ENCODE measurements at places on chromosomes 1 and 21. TPM values are rescaled to one million over a fixed set of nuclear protein-coding genes. Genes with fewer than 3 reads are reported as not detected.

GRCh38 chr21:16376673-16377072, 646.9 kb downstream of the USP25 start:
- no peak for DNase-seq

- peak; percentile 41 for DNase-seq
These were observed 1.8 kb upstream of the ELAPOR1 start for GRCh38 chr1:109112056-109112651.

- no peak for DNase-seq
These were observed 303.7 kb upstream of the PLD5 start for GRCh38 chr1:242828199-242828598.

GRCh38 chr1:19128968-19129514, 81.0 kb downstream of the UBR4 start:
- no peak for DNase-seq

- DNase-seq = no peak
These were observed 47.3 kb upstream of the SSBP3 start for GRCh38 chr1:54453509-54453908.

DNA sequence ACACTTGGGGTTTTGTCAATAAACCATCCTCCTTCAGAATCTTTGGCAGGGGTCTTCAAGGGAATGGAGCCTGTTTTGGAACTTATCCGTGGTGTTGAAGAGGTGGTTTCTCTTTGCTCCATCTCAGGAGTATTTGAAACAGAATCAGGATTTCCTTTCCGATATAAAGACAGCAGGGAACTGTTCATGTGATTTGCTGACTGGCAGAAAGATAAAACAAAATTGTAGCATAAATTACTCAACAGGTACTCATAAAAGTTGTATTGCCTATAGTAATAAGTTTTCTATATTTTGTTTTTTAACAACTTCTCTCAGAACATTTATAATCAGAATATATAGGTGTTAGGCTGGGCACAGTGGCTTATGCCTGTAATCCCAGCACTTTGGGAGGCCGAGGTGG, 21.9 kb downstream of the NVL start:
- no peak for DNase-seq

DNA sequence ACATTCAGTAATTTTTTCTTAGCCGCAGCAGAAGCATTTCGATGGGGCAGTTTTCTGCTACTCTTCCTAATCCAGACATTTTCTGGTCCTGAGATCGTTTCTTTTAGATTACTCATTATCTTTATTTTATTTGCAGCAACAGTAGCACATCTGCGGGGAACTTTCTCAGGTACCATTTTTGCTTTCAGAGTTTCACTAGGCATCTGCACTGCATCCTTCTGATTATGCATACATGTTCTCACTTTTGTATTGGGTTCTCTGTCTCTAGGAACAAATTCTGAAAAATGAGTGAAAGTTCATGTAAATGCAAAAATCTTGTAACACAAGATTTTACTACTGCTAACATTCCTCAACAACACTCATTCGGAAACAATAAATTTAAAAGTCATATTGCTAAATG, 3.9 kb upstream of the PSMG1 start:
- no peak for DNase-seq

DNA sequence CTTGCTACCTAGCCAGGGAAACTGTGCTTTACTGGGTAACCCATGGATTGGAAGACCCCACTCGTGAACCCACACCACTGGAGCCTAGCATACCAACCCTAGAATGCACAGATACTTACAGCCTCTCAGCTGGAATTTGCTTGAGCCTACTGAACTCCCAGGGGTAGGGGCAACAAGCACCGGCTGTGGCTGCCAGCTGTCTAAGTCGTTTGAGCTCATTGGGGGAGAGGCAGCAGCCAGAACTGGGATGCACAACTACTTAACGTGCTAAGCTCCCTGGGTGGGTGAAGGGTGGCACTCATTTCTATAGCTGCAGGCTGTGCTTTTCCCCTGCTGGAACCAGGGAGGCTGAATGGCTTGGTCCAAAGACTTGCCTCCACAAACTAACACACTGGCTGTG, 212.4 kb downstream of the ZNF648 start:
- no peak for DNase-seq

- no peak for DNase-seq
These were observed 160.3 kb downstream of the TGFBR3 start for GRCh38 chr1:91725618-91725988.

DNA sequence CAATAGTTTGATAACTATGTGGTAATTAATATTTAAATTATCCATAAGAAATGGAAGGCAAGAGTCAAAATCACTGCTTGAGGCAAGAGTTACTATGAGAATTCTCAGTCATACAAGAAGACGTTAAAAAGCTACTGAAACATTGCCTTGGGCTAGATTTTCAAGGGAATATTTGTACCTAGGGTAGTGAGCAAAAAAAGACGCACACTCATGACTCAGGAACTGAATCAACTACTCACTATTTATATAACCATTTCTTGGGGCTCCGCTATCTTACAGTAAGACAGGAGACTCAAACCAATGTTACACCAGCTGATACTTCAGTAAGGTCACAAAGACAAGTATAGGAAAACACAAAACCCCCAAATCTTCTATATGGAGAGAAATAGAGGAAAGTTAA, 151.5 kb upstream of the RNPC3 start:
- no peak for DNase-seq

- peak; percentile 8 for DNase-seq
These were observed 21.1 kb downstream of the TBX19 start for GRCh38 chr1:168301664-168302320.

GRCh38 chr1:227886503-227886961, 61.2 kb downstream of the WNT9A start:
- DNase-seq = no peak

DNA sequence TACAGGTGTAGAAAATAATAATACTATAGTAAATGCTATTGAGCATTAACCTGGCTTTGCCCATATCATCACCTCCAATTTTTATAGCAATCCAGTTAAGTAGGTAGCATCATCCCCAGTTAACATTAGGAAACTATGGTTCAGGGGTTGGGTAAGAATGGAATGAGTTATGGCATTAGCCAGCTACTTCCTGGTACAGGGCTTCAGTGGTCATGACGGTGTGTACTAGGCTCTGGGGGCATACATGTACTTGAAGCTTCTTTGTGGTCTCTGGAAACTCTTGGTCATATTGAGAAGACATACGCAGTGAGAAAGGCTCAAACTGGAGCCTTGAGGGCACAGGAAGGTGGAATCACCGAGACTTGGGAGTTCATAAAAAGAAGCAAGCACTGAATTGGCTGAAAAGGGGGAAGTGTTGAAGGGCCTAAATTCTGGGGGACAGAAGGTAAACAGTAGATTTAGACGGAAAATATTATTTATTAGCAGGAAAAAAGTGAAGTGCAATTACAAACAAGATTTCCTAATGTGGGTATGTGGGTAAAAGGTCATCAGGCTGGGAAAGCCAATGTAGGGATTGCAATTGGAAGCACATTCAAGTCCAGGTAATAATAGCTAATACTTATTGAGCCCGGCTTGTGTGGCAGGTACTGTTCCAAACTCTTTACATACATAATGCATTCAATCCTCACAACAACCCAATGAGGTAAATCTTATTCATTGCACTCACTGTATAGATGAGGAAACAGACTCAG, 114.2 kb upstream of the ATP1A1 start:
- DNase-seq = no peak

GRCh38 chr1:226548256-226549093, at the start of gene STUM:
TSS of gene STUM (plus strand) at chr1:226548764. CDS start at chr1:226548905, 141 bp downstream.
- peak; percentile 44 for DNase-seq

- no peak for DNase-seq
These were observed 49.3 kb downstream of the KCNAB2 start for GRCh38 chr1:6094801-6095505.

- no peak for DNase-seq
These were observed 27.8 kb downstream of the FNBP1L start for GRCh38 chr1:93475681-93476080.

GRCh38 chr1:65393347-65393746, 27.1 kb upstream of the LEPR start:
- peak; percentile 81 for DNase-seq

GRCh38 chr1:86380257-86380861, 15.8 kb downstream of the ODF2L start:
- peak; percentile 88 for DNase-seq

- no peak for DNase-seq
These were observed 16.4 kb upstream of the C1orf159 start for GRCh38 chr1:1132042-1132950.

- no peak for DNase-seq
These were observed 24.3 kb downstream of the EYA3 start for GRCh38 chr1:28064064-28064463.

The LCE6A gene
- total RNA-seq = not detected

The MEF2D gene
- 9.4 TPM for total RNA-seq

The RASSF5 gene
- 0.13 TPM for total RNA-seq

The PADI2 gene
- under 0.01 TPM for total RNA-seq

The B3GALT6 gene
- total RNA-seq = 16.8 TPM

The OR10Z1 gene
- not detected for total RNA-seq

The SYT2 gene
- total RNA-seq = not detected

The PLA2G2D gene
- total RNA-seq = not detected

The KCNJ15 gene
- total RNA-seq = 0.51 TPM

The TRIM33 gene
- total RNA-seq = 24.8 TPM

The ASPM gene
- total RNA-seq = 8.1 TPM

The SLAMF8 gene
- total RNA-seq = not detected

The FBXO2 gene
- 1.5 TPM for total RNA-seq

The ORC1 gene
- total RNA-seq = 6.5 TPM

The RUNX3 gene
- total RNA-seq = not detected

All from dermis microvascular lymphatic vessel endothelial cell (primary cell).